ENCODE measurements at places on chromosomes 7 and 10.

DNA sequence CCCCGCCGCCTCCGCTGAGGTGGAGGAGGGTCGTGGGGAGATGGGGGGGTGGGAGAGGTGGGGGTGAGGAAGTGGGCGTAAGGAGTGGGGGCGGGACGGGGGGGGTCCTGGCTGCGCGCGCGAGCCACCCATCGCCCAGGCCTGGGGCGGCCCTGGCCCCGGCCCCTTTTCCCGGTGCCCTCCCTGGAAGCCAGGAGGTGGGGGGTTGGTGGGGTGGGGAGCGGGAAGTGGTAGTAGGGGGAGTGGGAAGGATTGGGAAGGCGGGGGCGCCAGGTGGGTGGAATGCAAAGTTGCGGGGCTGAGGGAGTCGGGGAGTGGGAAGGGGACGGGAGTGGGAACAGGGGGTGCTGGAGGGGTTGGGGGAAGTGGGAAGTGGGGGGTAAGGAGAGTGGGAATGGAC, 319 bp upstream of the MMD2 start:
- no peak for DNase-seq

GRCh38 chr10:120666308-120666707, 184.9 kb upstream of the WDR11 start:
- no peak for DNase-seq

DNA sequence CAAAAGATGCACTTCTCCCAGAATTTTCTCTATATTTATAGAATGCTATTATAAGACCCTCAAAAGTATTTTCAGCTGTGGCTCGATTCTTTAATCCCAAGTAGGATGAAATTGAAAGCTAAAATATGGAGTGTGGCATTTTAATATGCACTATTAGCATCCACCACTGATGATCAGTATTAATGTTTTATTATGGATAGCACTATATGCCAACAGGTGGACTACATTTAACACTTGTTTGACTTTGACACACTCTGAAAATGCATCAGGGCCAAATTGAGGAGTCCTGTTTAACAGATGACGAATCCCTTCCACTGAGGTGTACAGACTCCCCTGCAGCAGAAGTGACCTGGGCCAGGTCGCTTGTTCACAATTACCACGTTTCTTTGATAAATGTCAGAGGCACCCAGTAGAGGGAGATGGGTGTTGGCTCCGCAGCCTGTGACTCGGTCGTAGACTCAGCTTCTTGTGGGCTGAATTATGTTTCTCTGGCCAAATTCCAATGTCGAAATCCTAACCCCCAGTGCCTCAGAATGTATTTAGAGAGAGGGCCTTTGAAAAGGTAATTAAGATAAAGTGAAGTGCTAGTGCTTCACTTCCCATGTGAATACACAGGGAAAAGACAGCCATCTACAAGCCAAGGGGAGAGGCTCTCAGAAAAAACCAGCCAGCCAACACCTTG, 48.1 kb downstream of the WIPF3 start:
- DNase-seq = no peak

DNA sequence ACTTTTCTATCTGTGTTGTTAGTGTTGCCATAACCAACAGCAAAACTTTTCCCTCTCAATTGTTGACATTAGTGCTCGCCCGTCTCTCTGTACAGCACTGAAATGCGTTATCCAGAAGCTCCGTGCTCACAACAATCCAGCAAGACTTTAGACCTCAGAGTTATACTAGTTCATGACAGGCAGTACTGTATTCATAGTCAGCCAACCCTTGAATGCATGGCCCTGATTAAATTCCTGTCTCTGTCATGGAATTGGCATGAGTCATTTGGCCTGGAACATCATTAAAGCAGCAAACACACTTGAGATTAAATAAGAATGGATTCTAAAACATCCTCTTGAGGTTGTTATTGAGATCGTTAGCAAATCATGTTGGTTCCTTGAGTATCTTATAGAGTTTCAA, 405.5 kb upstream of the C7orf33 start:
- DNase-seq = no peak

- DNase-seq = no peak
Observed at GRCh38 chr10:112979927-112980326, 29.9 kb downstream of the TCF7L2 start.

DNA sequence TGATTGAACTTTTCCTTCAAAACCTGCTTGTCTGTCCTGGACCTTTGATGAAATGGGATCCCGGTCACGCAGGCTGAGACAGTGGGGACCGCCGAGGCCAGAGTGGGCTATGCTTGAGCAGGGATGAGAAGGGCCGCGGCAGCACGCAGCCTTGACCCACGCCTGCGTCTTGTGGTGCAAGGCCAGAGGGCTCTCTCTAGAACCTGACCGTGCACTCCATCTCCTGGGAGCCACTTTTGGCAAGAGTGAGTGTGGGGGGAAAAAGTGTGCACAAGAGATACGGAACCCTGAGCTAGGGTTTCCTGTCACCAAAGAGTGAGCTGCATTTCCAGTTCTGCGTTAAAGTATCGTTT, 42.4 kb downstream of the WIPI2 start:
- no peak for DNase-seq

DNA sequence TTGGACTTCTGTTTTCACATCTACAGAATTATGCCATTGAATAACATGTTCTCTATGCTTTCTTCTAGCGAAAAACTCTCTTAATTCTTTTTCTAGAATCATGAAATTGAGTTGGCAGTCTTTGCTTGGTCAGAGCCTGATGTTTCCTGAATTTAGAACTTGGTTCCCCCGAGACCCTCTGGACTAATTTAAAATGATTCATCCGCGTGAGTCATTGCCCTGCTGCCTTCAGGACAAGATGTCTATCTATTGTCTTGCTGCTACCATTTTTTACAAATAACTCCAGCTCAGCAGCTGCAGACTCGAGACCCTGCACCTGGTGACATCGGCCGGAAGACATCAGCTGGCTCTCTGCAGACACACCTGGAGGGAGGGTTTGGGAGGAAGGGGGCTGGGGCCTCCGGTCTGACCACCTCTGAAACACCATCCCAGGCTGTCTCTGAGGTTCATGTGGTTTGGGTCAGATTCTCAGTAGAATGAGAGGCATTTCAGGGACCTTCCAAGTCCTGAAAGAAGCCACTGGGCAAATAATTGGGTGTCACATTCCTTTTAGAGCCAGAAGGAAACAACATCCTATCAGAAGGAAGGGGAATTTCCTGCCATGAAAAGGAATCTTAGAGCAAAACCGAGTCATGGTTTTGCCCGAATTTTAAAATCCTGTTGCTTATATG, 20.9 kb upstream of the KLF6 start:
- DNase-seq = no peak

DNA sequence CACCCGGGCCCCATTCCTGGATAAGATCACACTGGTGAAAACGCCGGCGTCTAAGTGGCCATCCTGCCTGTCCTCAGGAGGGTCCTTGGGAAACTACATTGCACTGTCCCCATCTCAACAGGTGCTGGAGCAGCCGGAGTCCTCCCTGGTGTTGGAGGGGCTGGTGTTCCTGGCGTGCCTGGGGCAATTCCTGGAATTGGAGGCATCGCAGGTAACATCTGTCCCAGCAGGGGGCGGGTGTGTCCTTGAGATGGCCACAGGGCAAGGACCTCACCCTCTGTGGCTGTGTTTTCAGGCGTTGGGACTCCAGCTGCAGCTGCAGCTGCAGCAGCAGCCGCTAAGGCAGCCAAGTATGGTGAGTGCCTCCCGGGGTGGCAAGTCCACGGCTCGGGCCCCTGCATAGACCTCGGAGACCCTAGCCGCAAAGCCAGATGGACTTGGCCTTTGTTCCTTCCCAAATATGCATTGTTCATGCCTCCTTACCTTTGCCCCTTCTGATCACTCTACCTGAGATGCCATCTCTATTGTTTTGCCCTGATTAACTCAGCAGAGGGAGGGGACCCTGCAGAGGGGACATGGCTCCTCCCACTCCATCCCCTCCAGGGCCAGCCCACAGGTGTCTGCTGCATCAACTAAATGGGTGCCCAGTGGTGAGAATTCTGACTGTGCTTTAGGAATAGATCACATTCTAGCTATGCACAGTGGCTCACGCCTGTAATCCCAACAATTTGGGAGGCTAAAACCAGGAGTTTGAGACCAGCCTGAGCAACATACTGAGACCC, 23.8 kb downstream of the ELN start:
- DNase-seq = no peak

Data from stimulated activated CD8-positive, alpha-beta memory T cell treated with anti-CD3 and anti-CD28 coated beads, Interleukin-4, amount 100 ng/mL, for 1 hour (primary cell).